ENCODE measurements at places on chromosomes 2 and 18.

DNA sequence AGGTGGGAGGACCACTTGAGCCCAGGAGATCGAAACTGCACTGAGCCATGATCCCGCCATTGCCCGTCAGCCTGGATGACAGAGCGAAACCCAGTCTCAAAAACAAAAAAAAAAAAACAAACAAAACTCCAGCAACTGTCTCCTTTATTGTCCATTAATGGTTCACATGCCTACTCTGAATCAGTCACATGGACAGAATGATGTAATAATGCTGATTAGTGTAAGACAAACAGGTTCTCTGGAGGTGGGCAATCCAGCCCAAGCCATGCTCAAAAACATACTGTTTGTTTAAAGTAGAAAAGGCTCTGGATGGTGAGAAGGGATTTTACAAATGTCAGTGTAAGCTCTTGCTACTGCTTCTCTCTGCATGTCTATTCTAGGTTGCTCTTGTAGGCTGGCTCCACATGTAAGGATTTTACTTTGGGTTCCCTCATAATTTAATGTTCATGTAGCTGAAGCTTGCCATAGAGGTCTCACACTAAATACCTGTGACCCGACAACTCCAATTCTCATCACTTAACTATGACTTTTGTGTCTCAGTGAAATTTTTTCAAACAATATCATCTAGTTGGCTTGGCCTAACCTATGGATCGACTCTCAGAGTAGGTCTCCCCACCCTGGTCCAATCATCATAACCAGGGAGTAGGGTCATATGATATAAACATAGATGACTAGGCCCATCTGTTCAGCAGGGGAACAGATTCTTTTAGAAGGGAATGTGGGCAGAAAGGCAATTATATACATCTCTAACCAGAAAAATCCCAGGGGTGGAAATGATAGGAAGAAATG is 83.9 kb upstream of the SLC39A10 start:
- DNase-seq, result no peak

GRCh38 chr2:218727502-218728165 is 17.0 kb downstream of the TTLL4 start:
- no peak for DNase-seq

DNA sequence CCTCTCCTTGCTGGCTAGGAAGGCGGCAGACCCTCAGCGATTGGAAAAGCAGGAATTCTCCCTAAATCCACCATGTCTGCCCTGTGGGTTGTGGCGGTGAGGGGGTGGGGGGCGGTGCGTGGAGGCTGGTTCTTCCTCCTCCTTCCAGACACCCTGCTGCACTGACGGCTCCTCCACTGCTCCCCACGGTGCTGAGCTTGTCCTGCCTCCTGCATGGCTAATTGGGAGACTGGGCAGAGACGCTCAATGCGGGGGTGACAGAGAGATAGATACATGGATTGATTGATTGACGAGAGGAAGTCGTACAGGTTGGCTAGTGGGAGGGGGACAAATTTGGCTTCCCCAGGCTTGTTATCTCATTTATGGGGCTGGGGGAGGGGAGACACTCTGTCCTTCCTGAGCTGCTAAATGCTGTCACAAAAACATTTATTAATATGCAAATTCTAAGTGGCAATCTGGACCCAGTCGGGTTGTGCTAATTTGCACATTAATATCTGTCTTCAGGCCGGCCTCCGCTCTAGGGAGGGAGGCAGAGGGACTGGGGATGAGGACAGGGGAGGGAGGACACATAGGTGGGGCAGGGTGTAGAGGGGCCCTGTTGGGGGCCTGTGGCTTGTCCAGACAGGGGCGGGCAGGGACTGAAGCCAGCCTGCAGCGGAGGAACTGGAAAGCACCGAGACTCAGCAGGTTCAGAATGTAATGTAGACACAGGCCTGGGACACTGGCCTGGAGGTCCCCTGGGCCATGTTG is 181.6 kb downstream of the CELF4 start:
- no peak for DNase-seq

GRCh38 chr2:104658904-104659591 is 194.9 kb upstream of the POU3F3 start:
- DNase-seq, result no peak

DNA sequence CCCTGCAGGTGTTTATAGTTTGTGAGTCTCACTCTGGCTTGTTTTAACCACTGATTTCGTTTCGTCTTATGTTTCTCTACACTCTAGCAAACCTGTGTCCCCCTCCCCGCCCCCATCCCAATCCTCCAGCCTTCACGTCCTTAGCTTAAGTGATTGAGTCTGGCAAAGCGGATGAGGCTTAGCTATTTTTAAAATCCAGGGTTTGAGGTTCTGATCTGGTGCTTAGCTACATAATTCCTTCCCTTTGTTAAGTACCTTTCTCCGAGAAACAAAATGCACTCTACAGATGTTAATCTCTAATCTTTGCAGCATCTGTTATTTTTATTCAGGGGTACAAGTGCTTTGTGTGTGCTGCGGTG is 7.8 kb downstream of the AGAP1 start:
- no peak for DNase-seq

All from stimulated activated CD8-positive, alpha-beta memory T cell treated with anti-CD3 and anti-CD28 coated beads, Interleukin-7, amount 100 ng/mL, for 4 hours (primary cell).